Stimulated activated CD8-positive, alpha-beta memory T cell treated with anti-CD3 and anti-CD28 coated beads, Interleukin-12 subunit alpha, Interleukin-12 subunit beta, amount 100 ng/mL, for 4 hours (primary cell): ENCODE measurements at places on chromosomes 4 and X.
A peak's percentile ranks its signal among the peaks of the same experiment; 100 is the strongest.

DNA sequence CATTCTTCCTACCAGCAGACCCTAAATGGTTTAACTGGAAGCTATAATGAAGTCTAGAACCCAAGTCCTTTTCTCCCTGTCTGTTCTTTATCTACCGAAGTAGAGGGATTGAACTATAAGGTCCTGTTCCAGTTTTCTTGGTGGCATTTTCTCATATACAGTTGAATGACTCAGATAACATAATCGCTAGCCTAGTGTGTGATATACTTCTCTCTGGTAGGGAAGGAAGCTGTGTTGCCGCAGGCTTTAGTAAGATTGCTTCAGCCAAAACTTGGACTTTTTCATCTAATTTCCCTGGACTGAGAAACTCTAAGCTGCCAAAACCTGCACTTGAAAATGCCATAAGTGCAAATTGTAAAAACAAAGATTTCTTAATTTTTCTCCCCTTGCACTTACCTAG lies 123.4 kb downstream of the NWD2 start:
- no peak for DNase-seq

DNA sequence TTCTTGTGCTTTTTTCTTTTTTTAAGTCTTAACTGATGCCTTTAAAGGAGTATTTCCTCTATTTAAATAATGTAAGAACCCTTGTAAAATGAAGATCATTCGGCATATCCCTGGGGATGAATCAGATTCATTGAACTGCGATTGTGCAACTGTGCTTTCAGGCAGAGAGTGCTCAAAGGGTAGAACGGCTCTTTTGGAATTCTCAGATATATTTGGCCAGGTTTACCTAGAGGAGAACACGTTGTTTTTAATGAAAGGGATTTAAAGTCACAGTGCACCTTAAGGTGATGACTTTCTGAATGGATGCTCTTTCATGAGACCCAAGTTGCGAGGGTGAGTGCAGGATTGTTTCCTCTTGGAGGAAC lies 51.6 kb upstream of the ELOVL6 start:
- no peak for DNase-seq

- peak; percentile 43 for DNase-seq
Measured at GRCh38 chr4:123415977-123416376, 19.4 kb downstream of the SPRY1 start.

DNA sequence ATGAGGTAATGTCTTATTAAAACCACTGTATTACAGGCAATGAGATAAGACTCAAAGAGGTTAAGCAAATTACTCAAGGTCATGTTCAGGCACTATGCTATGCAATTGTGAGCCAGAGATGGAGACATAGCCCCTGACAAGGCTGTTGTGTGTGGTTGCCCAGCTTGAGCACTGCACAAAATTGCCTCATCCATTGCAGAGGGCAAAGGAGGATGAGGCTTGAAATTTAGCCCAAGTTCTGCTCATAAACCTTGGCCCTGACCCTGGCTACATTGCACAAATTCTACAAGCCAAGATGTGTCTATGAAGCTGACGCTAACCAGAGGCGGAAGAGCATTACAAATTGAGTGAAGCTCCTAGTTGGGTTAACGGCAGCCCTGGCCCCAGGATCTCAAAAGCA lies 65.6 kb upstream of the PGM2 start:
- no peak for DNase-seq

GRCh38 chrX:26387906-26388305 lies 171.9 kb downstream of the MAGEB5 start:
- DNase-seq: no peak

DNA sequence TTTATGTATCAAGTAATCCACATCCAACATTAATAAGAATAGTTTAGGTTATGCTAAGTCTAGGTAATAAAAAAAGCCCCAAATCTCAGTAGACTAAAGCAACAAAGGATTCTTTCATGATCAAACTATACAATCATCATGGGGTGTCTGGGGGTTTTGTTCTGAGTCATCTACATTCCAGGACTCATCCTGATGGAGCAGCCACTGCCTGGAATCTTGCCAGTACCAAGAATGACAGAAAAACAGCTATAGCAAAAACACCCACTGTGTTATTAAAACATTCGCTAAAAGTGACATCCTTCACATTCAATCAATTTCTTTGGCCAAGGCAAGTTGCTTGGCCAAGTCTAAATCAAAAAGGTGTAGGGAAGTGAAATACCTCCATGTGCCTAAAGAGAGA lies 3.9 kb upstream of the ARHGEF38 start:
- no peak for DNase-seq

DNA sequence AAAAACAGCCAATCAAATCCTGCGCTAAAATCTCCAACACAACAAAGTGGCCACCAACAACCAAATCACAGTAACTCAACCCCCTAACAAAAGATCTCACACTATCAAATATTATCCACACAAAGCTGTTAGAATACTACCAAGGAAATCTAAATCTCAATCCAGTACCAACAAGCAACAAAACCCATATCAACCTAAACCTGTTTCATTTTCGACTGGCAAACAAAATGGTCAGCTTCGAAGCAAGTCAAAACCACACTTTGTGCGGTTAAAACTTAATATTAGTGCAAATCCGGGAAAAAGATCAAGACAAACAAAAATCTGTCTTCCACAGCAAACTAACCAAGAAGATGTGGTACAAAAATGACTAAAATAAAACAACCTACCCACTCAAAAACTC lies 28.7 kb upstream of the MUC7 start:
- DNase-seq: no peak
